ENCODE measurements at places on chromosomes 12 and 14. TPM values are rescaled to one million over a fixed set of nuclear protein-coding genes. Genes with fewer than 3 reads are reported as not detected.

GRCh38 chr12:43579206-43579605 lies 27.2 kb upstream of the ADAMTS20 start:
- peak; percentile 4 for DNase-seq

GRCh38 chr14:87405563-87405962 lies 587.4 kb downstream of the GALC start:
- no peak for DNase-seq

DNA sequence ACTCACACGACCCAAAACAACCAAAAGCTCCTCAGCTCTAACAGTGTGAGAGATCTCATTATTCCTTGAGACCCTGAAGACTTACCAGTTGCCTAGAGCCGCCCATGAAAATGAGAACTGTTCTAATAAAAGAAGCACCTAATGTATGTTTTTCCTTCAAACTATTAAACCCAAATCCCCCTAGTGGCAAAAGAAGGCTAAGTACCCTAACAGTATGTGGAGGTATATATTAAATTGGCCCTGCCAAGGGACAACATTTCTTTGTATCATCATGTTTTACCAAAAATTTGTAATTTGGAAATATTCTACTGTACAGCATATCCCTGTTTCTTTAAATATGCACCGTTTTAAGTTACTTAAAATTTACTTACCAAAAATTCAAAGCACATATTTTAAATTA lies 38.0 kb upstream of the PPFIA2 start:
- no peak for DNase-seq

- DNase-seq, result no peak
Observed at GRCh38 chr12:24661657-24662096, 287.2 kb downstream of the BCAT1 start.

- no peak for DNase-seq
Observed at GRCh38 chr14:69812711-69813110, 15.7 kb upstream of the SLC10A1 start.

DNA sequence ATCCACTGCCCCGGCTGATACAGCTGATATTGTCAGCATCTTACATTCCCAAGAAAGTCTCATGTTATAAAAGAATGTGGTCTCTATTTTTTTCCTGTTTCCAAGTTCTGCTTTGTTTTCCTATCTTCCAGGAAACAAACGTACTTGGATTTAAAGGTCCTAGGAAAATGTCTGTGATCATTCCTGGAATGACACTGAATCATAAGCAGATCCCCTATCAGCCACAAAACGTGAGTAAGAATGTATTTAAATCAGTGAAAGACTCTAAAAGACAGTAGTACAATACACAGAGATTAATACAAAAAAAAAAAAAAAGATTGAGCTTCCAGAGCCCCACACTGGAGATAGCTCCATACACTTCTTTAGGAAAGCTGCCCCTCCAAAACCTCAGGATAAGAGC lies 21.7 kb upstream of the TEAD4 start:
- no peak for DNase-seq

- DNase-seq, result no peak
Observed at GRCh38 chr14:101234244-101234937, 326.9 kb upstream of the DIO3 start.

DNA sequence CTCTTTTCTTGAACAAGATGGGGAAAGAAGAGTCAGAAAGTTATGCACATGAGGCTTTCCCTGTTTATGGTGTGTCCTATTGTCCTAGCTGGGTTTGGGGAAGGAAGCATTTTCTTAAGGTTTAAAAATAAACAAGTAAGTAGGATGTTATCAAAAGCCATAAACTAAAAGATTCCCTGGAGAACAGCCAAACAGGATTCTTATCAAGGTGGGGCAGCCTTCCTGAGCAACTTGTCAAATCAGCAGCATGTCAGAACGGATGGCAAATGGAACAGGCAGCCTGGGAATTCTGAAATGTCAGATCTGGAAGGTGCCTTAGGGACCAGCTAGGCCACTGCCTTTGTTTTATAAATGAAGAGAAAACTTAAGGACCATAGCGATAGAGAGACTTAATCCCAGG lies 152.2 kb upstream of the RGS6 start:
- no peak for DNase-seq

DNA sequence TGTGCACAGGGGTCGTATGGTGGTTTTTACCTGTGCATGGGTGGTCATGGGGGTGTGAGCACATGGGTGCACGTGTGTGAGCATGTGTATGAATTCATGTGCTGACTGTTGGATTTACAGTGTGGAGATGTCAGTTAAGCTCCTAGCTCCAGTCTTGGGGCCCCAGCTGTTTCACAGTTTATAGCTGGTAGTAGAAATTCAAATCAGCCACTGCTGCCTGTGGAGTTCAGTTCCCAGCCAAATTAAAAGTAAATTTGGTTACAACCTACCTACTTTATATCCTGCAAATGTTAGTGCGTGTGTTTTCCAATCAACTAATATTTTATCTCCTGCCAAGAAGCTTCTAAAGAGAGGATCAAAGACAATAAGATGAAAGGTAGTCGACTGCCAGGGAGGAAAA lies 56.0 kb upstream of the HSPB8 start:
- DNase-seq, result no peak

DNA sequence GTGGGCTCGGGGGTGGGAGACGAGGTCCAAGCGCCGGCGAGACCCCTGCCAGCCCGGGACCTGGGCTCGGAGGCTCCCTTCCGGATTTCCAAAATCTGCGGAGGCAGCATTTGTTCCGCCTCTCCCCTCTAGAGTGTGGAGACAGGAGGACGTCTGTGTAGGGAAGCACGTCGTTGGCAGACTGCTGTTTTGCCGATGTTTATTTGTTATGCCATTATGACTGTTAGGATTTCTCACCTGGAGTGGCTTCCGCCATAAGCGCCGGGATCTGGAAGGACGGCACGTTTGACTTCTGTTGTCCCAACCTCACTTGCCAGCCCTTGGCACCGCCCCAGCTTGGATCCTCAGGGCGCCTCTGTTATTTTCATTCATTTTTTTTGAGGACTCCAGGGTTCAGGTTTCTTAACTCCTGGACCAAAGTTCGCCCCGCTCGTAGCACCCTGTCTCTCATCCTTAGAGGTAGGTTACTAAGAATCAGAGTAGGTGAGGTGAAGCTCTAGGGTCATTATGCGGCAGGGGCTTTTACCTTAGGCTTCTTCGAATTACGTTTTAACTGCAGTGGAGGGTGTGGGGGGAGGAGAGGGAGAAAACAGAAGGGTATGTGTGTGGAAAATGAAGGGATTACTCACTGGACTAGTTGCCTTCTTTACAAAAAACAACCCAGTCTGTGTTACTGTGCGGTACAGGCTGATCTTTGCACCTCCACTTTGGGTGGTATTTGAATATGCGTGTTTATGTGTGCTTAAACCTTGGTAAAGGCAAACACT lies 547 bp upstream of the PYGL start:
- DNase-seq, result no peak

DNA sequence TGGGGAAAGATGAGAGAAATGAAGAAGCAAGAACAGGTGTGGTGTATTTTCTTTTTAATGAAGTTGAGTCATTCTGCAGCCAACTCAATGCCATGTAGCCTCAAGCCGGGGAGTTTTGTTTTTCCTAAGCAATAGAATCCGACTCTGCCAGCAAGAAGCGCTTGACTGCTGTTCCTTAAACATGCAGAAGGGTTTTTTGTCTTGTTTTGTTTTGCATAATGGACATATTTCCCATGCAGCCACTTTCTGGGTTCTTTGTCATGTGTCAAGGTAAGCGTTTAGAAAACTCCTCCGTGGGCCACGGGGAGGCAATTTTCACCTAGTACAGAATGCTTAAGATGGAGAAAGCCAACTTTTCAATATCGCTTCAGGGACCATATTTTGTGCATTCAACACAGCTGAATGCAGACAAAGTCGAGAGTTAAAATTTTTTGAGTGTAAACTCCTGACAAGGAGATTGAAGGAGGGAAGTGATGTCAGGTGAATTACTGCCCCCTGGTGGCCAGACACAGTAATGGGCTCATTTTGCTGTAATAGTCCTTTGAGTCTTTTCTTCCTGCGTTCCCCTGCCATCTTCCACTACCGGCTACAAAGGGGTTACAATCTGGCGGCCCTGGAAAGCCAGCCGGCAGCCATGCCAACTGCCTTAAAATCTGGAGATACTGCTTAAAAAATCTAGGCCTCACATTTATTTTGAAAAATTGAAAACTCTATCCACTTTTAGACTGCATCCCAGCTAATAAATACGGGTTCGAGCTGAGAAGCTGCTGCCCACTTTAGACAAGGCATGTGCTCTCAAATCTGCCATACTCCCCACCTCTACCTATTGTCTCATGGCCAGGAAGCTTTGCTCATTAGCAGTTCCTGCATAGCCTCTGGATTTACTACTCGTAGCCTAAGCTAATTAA lies 3.2 kb upstream of the FICD start:
- DNase-seq, result peak; percentile 64

- DNase-seq, result no peak
Observed at GRCh38 chr12:129339336-129339735, 486.1 kb downstream of the GLT1D1 start.

DNA sequence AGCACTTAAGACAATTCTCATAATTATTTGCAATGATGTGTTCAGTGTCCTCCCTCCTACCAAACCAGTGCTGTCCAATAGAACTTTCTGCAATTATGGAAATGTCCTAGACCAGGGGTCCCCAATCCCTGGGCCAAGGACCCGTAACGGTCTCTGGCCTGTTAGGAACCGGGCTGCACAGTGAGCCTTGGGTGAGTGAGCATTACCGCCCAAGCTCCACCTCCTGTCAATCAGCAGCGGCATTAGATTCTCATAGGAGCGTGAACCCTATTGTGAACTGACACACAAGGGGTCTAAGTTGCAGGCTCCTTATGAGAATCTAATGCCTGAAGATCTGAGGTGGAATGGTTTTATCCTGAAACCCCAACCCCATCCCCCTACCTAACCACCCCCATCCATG lies 3.9 kb downstream of the SVOP start:
- no peak for DNase-seq

- DNase-seq, result no peak
Observed at GRCh38 chr12:62482769-62483168, 16.1 kb downstream of the MON2 start.

- no peak for DNase-seq
Observed at GRCh38 chr12:106246891-106247673, 738 bp downstream of the CKAP4 start.

DNA sequence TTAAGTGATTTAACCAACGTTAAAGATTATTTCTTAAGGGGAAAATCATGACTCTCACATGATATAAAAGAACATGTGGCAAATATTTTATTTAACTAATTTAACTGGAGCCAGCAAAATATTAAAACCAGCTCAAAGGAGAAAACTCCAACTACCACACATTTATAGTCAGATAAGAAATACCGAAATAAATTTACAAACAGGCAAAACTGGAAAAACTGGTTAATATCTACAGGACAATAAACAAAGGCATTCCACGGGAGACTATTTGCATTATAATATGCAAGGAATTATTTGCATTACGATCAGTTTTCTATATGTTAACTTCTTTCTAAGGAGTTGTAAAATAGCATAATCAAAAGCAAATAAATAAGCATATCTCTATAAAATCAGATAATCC lies 13.8 kb upstream of the BCL2L14 start:
- no peak for DNase-seq

DNA sequence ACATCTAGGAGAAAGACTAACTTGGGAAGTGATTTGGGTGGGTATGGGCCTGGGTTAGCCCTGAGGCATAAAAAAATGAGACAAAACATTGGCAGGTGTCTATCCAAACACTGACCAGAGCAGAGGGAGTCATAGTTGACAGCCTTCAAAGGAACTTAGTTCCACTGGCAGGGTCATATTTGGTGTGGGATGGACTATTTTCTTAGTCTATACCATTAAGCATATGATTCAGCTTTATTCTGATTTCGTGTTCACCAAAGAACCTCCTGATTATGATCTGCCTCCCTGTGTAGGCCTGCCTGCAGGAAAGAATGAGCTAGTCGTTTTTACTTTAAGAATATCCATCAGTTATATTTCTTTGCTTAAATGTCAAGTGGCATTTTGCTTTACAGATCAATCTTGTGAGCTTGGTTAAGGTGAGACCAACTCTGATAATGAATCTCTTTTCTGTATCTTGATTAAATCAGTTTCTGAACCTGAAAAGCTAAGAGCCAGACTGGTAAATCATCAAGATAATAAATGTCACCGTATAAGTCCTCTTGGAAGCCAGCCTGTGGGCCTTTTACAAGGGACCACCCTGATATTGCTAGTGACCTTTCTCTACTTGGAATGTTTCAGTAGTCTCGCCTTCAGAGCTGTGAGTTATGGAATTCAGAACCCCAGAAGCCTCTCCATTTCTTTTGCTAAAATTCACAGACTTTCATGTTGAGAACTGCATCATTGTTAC lies 182.9 kb downstream of the MON2 start:
- no peak for DNase-seq

GRCh38 chr14:27390155-27390554 lies 792.3 kb upstream of the NOVA1 start:
- no peak for DNase-seq

DNA sequence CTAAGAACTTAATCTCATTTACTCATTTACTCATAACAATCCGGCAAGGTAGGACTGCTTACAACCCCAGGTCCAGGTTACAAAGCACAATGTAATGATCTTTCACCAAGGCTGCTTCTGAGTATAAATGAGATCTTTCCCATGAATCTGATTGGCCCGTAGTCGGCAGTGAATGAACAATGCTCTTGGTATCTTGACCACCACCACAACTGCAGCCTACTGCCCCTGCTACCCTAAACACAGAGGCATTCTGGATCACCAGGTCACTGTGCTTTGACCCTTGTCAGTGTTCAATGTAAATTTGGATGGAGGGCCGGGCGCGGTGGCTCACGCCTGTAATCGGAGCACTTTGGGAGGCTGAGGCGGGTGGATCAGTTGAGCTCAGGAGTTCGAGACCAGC lies 15.9 kb downstream of the FAM181A start:
- DNase-seq, result no peak

DNA sequence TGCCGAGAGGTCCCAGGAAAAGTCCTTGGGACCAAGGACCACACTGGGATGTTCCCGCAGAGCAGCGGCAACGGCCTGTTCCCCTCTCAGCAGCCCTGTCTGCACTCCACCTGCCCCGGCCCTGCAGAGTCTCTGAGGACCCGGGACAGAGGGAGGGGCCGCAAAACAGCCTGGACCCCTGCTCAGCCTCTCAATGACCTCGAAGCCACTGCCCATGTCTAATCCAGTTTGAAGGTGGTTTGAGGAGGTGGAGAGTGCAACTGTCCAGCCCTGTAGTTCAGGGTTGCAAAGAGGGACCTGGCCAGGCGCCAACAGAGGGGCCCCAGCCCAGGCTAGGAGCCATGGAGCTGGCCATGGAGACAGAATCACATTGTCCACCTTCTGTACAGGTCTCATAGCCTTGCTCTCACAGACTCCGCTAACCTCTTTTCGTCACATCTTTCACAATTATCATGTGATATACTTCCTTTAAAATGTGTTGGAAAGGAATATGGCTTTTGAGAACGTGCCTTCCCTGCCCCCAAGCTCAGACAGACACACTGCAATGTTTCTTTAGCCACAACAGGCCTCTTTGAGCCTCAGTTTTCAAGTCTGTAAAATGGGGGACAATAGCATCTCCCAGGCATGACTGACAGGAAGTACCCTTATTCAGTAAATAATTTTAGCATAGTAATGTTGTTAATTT lies 49.3 kb downstream of the ACTN1 start:
- DNase-seq, result no peak

Gene POLE2
- 12.9 TPM for polyA plus RNA-seq

Gene LRRIQ1
- polyA plus RNA-seq, result 42.1 TPM

Gene PPM1H
- polyA plus RNA-seq, result 31.2 TPM

Gene MOK
- polyA plus RNA-seq, result 29.6 TPM

Gene SYCP3
- 0.60 TPM for polyA plus RNA-seq

Gene SAMD15
- polyA plus RNA-seq, result 7.1 TPM

Gene PELI2
- polyA plus RNA-seq, result 27.7 TPM

All from right renal pelvis (tissue), 4 donors.